ENCODE measurements at places on chromosomes 16 and 17.

DNA sequence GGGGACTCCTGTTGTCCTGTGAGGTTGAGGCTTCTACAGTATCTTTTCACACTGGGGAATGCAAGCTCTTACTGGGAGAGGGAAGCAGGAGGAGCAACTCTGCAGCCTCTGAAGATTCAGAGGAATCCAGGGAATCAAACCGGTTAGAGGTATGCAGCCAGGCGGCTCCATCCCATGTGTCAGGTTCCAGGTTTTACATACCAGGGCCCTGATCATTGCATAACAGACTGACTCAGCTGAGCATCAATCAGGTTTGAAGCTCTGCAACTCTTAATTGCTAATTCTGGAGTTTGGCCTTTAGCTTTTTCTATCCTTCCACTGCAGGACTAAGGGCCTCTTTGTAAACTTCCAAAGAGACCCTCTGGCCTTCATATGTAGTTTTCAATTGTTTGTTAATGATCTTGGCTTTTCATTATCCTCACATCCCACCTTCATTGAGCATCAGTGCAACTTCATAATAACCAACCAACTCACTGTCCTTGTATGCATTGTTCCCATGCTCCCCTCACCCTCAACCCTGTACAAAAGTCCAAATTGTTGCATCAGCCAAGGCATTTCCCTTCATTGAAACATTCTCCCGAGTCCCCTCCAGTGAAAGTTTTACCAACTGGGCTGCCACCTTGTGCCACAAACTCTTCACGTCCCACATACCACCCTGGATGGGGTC is 59.7 kb upstream of the DHX40 start:
- DNase-seq, result no peak

GRCh38 chr17:78174870-78175642 is 6.7 kb downstream of the SYNGR2 start:
- DNase-seq, result no peak

GRCh38 chr17:538181-538973 is 176.3 kb downstream of the VPS53 start:
- DNase-seq, result no peak

GRCh38 chr16:86157616-86158247 is 258.8 kb downstream of the IRF8 start:
- DNase-seq, result no peak

- no peak for DNase-seq
Measured at GRCh38 chr17:18932360-18933055, 19.5 kb upstream of the SLC5A10 start.

DNA sequence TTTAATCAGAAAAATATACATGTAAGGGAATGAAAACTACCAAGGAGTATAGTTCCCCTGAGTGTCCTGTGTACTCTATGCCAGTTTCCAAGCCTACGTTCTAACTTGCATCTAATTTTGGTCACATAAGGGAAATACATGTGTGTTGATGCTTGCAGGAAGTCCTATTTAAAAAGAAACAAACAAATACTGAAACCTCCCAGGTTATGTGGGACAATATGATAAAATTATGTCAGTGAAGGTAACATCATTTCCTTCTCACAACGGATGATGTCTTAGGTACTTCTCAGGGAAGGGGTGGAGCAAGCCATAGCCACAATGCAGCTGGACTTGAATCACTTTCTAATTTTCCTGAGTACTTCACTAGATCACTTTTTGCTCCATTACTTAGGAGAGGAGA is 115.9 kb downstream of the ZFHX3 start:
- DNase-seq, result no peak

- DNase-seq, result no peak
Measured at GRCh38 chr17:949623-950303, 29.8 kb downstream of the NXN start.

DNA sequence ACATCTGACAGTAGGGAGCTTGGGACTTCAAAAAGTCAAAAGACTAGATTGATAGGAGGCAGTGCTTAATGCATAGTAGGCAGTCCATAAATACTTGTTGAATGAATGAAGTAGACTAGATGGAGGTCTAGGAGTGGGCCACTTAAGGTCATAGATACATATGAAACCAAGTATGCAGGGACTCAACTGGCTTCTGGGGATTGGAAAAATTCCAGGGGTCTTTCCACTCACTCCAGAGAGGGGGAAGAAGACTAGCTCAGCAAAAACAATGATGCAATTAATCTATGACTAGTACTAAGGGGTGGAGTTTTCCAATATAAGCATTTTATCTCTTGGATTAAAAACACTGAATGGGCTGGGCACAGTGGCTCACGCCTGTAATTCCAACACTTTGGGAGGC is 298.3 kb upstream of the XYLT1 start:
- DNase-seq, result no peak

DNA sequence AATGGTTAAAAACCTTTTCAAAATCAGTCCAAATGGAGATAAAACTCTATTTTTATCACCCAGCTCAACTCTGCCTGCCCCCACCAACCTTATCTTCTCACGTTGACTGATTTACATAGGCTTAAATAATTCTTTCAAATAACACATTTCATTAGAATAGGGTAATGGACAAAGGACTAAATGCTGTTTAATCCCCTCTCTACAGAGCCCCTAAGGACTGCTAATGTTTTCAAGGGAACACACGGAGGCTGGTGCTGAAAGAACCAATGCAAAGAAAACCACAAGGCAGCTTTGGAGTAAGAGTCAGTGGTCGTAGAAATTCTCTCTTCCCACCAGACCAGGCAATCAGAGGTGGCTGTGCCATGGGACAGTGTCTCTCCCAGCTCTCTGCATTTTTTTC is 445.7 kb upstream of the MAF start:
- no peak for DNase-seq
